ENCODE measurements at places on chromosomes 12 and 14.

- DNase-seq = no peak
Measured at GRCh38 chr12:116783525-116784237, 45.6 kb downstream of the RNFT2 start.

GRCh38 chr12:54998958-54999510, 14.5 kb upstream of the TESPA1 start:
- DNase-seq = no peak

DNA sequence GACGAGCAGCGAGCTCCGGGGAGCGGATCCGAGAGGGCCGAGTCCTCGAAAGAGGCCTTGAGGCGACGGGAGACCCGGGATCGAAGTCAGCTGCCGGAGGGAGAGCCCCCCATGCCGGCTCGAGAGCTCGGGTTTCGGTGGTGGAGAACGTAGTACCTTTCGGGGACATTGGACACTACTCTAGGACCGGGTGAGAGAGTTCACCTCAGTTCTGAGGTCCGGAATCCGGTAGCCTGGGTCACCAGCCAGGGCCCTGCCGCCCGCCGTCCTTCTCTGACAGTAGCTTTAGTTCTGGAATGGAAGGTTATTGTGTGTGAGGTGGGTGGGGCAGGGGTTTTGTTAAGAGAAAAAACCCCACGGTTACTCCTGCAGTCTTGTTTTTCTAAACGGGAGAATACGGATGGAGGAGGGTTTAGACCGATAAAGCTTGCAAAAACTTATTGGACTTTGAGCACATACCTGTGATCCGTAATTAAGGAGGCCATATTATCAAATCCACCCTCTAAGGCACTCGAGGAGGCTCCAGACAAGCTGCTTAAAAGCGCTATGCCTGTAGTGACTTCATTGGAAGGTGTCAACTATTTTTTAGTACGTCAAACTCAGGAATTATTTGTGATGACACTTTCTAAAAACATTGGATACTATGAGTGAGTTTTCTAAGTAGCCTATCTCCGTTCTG, 765 bp downstream of the SCYL2 start:
- peak; percentile 14 for DNase-seq

GRCh38 chr14:92414690-92415445, 91.9 kb downstream of the SLC24A4 start:
- no peak for DNase-seq

DNA sequence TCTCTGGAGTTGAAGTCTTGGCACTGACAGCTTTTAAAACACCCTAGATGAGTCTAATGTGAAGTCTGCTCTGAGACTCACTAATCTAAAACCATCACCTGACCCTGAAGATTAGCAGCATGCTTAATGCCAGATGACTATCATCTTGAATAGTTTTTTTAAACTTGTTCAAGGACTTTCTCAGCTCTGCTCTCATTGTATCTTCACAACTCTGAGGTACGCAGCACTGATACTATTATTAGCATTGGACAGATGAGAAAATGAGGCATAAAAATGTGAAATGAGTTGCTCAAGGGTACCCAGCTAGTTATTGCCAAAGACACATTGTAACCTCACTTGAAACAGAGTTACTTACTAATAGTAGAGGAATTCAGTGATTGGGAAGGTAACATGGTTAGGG, 4.8 kb downstream of the SLC38A1 start:
- DNase-seq = peak; percentile 19

DNA sequence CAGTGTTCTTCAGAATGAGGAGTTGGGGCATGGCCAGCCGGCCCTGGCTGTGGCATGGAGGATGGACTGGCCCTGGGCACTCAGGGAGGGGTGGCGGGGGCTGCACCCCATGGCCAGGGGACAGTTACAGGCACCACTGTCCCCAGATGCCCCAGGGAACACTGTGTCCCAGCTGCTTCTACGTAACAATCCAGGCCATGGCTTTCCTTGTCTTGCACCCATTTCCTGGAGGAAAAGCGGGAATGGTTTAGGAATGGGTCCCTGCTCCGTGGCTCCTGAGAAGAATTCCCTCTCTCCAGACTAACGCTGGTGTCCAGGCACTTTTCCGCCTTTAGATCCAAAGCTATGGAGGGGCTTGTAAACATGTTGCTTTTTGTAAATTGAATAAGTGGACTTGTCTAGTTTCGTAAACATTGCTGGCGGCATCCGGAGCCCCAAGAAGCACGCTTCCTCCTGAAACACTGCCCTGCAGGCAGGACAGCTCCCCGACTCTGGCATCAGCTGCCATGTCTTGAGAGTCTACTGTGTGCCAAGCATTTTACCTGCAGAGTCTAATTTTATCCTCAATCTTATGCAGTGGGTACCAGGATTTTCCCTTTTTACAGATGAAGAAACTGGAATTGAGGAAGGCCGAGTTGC, 238.3 kb downstream of the SLC41A2 start:
- no peak for DNase-seq

DNA sequence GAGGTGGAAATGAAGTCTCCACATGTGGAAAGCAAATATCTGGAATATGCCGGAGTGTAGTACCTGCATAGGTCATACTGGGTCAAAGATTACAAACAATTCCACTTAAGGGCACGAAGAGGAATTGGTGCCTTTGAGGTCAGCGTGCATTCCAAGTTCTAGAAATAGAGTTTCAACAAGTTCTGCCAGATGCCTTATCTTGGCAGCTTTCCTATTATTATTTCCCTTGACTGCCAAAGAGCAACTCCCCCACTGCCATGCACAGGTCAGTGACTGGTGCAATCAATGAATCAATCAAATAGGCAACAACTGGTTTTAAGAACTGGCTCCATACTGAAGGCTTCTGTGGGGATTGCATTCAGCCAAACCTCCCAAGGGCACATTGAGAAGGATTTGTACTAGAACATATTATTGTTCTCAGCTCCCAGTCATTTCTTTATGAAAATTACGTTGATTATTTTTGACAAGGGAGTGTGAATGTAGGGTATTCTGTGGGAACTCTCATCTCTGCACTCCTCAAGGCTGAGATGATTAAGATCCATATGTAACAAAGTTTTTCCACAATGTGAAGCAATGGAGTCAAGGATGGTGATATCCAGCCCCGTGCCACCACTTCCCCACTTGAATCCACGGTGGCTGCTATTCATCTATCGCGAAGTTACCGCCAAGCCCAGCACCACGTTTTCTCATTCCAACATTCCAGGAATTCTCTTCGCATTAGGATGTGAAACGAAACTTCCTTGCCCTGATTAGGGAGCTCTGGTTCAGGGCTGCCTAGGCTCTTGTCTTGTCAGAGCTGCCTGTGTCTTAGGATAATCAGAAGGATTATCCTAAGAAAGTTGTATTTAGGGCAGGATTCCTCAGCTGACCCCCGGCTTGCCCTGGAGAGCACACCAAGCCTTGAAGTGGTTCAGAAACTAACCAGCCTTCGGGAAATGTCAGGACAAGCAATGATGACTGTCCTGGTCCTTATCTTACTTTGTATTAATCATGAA, 115.1 kb upstream of the PCED1B start:
- DNase-seq = peak; percentile 92

GRCh38 chr12:25269701-25270100, 19.0 kb upstream of the KRAS start:
- DNase-seq = no peak

GRCh38 chr12:29616664-29617406, 119.3 kb upstream of the OVCH1 start:
- DNase-seq = peak; percentile 70

DNA sequence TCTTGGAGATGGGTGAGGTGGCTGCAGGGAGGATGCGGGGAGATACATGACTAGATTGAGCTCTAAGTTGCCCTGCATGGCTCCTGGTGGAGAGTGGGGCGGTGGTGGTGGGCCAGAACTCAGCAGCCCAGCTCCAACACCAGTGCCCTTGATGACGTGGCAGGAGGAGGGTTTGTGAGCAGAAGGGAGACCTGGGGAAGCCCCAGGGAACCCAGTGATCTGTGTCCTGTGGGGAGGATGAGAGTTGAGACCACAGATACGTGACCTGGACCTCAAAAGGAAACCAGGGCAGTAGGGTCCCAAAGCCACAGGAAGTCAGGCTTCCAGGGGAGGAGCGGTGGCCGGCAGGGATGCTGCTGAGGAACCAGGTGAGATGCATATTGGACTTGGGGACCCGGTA, 989.1 kb upstream of the TMEM132C start:
- no peak for DNase-seq

GRCh38 chr14:59632381-59632780, 55.8 kb upstream of the CCDC175 start:
- peak; percentile 30 for DNase-seq

- DNase-seq = no peak
Measured at GRCh38 chr14:21096978-21097635, 1.3 kb downstream of the ZNF219 start.

DNA sequence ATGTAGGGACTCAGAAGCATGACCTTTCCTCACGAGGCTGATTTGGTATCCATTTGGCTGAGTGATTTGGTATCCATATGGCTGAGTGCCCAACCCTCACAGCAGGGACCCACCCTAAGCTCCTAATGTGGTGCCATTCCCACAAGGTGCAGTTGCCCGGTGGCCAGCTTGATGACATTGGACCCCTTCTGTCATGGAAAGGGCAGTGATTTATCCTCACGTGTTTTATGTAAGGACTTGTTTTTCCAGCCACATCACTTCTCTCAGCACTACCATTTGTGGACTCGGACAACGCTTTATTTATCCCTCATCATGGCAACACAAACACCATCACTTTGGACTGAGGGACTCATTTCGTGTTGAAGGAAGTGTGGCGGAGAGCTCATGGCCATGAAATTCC, 8.5 kb upstream of the CDC42BPB start:
- no peak for DNase-seq

GRCh38 chr12:6041891-6042290, 82.6 kb downstream of the VWF start:
- no peak for DNase-seq

- no peak for DNase-seq
Measured at GRCh38 chr14:104356020-104356737, 217.8 kb downstream of the KIF26A start.

- DNase-seq = no peak
Measured at GRCh38 chr12:50545213-50545612, 40.4 kb downstream of the DIP2B start.

- DNase-seq = peak; percentile 58
Measured at GRCh38 chr14:95774265-95775160, 60.6 kb upstream of the TCL1A start.

- DNase-seq = no peak
Measured at GRCh38 chr14:58972233-58973017, 216.0 kb upstream of the DAAM1 start.

- DNase-seq = no peak
Measured at GRCh38 chr14:40987481-40987880, 619.2 kb upstream of the LRFN5 start.

- DNase-seq = no peak
Measured at GRCh38 chr14:47675466-47676314, at the start of gene MDGA2. Gene MDGA2 (minus strand): TSS chr14:47675605.

DNA sequence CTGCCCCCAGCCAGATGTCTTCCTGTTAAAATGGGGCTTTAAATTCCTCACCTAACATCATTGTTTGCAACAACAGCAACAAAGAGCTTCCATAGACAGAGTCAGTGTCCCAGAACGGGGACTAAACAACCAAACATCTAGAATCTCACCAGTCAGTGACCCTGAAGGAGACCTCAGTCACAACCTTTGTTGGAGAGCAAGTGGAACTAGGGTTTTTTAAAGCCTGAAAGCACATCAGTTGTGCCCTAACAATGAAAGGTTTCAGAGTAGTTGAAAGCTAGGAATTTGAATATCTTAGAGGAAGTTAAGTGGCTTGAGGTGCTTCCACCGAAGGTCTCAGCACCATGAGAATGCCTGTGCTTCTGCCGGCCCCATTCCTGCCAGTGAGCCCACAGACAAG, 5.0 kb upstream of the ALDH2 start:
- DNase-seq = no peak

DNA sequence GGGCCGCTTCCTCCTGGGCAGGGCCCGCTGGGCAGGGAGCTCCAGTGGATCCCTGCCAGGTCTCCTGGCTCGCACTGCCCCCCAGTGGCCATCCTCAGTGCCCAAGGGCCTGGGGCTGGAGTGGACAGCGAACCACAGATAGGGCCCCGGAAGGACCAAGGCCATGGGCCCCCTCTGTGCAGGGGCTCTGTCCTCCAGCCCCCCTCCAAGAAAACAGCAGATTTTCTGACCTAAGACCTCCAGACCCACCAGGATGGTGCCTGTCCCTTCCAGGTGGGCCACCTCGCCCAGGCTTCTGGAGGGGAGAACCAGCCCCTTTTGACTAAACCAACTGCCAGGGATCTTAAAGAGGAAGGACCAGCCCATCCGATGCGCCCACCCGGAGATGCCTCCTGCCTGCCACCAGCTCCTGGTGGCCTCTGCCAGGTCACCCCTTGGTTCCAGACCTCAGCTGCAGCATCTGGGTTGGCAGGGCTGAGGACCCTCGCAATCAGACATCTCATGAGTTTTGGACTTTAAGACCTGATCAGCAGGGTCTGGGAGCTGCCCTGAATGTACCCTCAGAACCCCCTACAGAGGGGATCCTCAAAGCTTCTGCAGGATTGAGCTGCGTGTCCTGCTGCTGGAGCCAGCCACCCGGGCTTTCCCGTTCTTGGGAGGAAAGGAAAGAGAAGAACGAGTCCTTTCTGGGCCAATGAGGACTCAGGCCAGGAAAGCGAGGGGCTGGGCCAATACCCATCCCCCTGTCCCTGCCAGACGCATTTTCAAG, 325.8 kb upstream of the DIO3 start:
- DNase-seq = peak; percentile 8

- peak; percentile 99 for DNase-seq
Measured at GRCh38 chr14:74979442-74980397, 23.0 kb upstream of the EIF2B2 start.

DNA sequence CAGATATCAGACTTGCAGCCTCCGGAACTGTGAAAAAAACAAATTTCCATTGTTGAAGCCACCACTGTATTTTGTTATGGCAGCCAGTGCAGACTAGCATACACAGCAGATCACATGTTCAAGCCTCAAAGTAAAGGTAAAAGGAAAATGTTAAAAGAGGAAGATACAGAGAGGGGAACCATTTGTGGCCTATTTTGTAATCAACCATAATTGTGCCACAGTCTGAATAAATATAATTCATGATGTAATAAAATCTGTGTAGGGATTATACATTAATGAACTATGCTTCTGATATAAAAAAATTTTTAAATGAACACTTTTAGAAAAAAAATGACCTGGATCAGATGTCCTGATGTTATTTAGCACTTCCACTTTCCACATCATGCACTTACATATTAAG, 79.6 kb downstream of the SLC16A7 start:
- no peak for DNase-seq

DNA sequence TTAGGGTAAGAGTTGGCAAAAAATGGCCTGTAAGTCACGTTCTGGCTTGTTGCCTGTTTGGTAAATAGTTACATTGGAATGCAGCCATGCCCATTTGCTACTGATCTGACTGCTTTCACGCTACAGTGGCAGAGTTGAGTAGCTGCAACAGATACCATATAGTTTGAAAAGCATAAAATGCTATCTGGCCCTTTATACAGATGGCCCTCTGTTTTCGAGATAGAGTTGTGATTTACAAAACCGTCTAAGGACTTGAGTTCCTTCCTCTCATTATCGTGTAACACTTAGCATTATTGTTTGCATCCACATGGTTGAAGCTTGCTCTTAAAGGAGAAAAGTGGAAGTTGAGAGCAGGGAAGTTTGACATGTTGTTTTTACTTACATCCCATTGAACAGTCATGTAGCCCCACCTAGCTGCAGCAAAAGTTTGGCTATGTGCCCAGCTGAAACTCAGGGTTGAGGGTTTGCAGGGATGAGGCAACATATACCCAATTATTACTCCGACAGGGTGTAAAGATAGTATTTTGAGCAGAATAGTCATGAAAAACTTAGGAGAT, 11.3 kb upstream of the SCFD1 start:
- DNase-seq = peak; percentile 64

- no peak for DNase-seq
Measured at GRCh38 chr12:23528316-23528715, 421.2 kb downstream of the SOX5 start.

- DNase-seq = peak; percentile 4
Measured at GRCh38 chr14:22088614-22089342, 415.2 kb upstream of the OR4E1 start.

- no peak for DNase-seq
Measured at GRCh38 chr14:55805250-55805649, 225.2 kb downstream of the KTN1 start.

Measured in myocyte (in vitro differentiated cells).